ENCODE measurements at places on chromosomes 6 and 20. TPM values are rescaled to one million over a fixed set of nuclear protein-coding genes. Genes with fewer than 3 reads are reported as not detected.

GRCh38 chr20:1503564-1504227, 12.5 kb upstream of the SIRPB2 start:
- peak; percentile 65 for DNase-seq

DNA sequence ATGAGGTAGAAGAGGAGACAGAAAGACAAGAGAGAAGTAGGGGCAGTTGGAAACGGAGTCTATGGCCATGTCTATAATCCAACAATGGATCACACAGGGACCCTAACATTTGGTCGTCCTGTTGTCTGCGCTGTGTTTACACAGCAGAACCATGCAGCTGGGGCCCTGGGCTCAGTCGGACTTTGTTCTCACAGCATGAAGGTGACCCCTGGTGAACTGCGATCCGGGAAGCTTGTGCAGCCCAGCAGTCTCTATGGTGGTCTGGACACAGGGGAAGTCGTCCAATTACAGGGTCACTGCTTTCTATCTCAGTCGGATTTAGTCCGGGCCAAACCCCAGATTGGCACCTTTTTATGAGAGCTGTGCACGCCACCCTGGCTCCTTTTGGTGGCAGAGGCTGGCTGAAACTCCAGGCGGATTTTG, 153.6 kb downstream of the FOXA2 start:
- no peak for DNase-seq

The SNAP91 gene
- 8.7 TPM for total RNA-seq

The PACRG gene
- total RNA-seq, result 0.59 TPM

The NRSN1 gene
- total RNA-seq, result 0.54 TPM

The CALHM6 gene
- 4.6 TPM for total RNA-seq

- no peak for DNase-seq
Observed at GRCh38 chr6:170177772-170178560, 112.9 kb downstream of the DLL1 start.

The GLP1R gene
- 0.89 TPM for total RNA-seq

GRCh38 chr6:41775293-41775882, 4.3 kb downstream of the FRS3 start:
- no peak for DNase-seq

- peak; percentile 98 for DNase-seq
Observed at GRCh38 chr20:32779500-32780211, 17.5 kb downstream of the DNMT3B start.

DNA sequence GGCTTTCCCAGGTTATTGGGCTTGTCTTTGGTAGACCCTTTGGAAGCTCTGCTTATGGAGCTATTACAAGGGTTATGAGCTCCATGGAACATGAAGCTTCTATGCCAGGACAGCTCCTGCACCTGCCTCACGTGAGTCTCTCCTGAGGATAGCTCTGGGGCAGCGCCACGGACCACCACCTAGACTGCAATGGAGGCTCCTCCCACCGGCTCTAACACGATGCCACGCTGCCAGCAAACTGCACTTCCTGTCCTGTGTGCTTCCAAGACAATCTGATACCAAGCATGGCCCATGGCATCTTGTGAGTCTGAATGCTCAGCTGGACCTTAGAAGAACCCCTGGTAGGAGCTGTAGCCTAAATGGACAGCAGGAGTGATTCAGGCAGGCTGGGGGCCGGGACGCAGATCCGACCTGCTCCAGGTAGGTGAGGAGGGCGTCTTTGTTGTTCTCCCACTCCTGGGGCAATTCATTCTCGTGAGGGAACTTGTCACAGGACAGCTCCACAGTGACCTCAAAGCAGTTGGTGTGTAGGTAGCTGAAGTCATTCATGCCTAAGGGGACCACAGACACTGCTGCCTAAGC, 5.5 kb downstream of the CPXM1 start:
- DNase-seq, result no peak

GRCh38 chr6:2760882-2761842, 4.0 kb upstream of the WRNIP1 start:
- no peak for DNase-seq

The BFSP1 gene
- total RNA-seq, result 3.9 TPM

The ARMC12 gene
- 2.7 TPM for total RNA-seq

GRCh38 chr6:40936818-40937251, 102.2 kb downstream of the UNC5CL start:
- DNase-seq, result no peak

DNA sequence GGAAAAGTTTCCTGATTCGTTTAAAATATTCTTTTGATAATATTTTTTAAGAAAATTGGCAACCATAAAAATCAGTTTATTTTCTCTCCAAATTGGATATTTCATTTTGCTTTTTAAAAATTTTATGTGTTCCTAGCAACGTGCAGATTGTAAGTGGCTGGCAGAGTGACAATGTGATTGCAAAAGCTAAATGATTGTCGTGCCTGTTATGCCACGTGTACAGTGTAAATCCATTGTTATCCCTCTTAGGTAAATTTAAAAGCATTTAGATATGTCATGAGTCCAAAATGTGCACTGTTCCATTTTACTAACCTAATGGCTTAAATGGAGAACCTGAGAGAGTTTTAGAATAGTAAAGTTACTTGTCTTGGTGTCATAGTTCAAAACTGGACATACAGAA, 94.4 kb upstream of the ADGRF4 start:
- no peak for DNase-seq

DNA sequence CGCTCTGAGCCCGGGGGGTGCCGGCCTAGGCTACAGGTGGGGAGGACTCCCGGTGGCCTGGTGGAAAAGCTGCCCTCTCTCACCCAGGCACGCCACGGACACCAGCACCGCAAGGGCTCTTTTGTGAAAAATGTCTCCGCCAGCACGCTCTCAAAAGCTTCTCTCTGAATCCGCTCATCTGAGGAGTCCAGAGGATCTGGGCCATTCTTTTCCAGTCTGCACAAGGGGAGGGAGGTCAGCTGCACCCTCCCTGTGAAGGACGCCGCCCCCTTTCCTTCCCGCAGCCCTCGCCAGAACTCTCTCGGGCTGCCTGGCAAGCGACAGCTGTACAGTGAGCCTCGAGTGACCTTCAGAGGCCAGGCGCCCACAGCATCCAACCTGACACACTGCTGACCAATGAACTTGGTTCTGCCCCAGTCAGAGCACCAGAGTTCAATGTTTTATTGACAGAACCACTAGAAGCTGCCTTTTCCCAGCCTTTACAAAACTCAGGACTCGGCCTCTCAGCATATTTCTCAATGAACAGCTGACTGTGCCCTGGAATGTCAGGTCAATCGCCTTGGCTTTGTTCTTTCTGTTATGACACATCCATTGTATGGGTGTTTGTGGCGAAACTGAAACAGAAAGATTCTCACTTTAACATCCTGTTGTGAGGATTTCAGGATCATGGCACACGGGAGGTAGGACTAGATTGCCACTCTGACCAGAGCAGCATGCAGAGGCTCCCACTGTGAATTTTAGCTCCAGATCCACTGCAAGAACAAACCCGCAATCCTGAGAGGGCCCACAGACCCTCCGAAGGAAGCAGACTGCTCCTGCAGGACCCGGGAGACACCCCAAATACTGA, 26.7 kb downstream of the SERPINB9 start:
- DNase-seq, result peak; percentile 12

DNA sequence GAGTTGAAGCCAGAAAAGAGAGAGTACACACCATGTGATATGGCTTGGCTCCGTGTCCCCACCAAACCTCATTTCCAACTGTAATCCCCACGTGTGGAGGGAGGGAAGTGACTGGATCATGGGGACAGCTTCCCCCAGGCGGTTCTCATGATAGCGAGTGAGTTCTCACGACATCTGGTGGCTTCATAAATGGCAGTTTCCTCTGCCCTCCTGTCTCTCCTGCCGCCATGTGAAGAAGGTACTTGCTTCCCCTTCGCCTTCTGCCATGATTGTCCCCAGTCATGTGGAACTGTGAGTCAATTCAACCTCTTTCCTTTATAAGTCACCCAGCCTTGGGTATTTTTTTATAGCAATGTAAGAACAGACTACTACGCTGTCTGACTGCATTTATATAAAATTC, 40.3 kb downstream of the TAF4 start:
- no peak for DNase-seq

- DNase-seq, result no peak
Observed at GRCh38 chr6:144744720-144745119, 459.6 kb downstream of the UTRN start.

DNA sequence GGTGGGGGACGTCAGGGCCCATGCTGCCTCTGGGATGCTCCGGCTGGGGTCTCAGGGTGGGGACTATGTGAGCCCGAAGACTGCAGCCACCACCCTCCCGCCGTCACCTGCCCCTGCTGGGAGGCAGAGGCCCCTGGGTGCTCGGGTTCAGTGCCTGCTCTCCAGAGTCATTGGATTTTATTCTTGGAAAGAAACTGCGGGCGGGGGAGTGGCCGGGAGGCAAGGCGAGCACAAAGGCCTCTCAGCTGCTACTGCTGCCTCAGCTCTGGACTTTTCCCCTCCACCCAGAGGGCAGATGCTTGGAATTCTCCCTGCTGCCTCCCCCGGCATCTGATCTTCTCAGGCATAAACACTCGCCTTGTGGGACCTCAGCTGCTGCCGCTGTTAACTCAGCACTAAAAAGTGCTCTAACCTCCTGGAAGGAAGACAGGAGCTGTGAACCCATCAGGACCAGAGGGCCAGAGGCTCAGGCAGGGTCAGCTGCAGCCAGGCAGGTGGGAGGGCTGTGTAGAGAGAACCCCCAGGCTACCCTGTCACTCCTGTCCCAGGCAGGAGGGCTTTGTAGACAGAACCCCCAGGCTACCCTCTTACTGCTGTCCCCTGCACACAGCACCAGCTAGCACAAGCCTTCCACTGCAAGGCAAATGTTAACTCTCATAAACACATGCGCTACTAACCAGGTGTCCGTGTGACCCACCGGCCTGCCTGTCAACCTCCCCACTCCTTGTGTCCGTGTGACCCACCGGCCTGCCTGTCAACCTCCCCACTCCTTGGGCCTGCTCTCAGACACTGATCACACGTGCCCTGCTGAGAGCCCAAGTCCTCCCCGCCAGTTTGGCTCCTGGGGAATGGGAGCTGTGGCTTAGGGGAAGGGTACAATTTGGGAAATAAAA, 9.4 kb upstream of the FRMD1 start:
- peak; percentile 36 for DNase-seq

The GHRH gene
- total RNA-seq, result not detected

- DNase-seq, result no peak
Observed at GRCh38 chr20:1215386-1216170, 10.3 kb upstream of the RAD21L1 start.

DNA sequence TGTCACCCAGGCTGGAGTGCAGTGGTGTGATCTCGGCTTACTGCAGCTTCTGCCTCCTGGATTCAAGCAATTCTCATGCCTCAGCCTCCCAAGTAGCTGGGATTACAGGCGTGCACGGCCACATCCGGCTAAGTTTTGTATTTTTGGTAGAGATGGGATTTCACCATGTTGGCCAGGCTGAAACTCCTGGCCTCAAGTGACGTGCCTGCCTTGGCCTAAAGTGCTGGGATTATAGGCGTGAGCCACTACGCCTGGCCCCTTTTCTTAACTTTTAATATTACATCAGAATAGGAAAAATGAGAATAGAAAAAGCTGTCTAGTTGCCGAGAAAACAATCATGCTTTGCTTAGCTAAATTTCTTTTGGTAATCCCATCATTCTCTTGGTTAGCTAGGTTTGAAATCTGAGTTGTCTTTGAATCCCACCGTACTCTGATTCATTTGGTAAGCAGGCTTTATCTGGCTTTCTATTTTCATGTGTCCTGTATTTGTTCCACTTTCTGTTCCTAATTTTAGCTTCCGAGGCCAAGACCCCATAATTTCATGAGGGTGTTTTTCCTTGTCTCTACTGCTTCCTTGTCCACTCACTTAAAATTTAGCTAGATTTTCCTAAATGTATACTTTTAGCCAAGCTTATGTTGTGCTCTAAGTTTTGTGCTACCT, 83.5 kb downstream of the NCOA3 start:
- no peak for DNase-seq

DNA sequence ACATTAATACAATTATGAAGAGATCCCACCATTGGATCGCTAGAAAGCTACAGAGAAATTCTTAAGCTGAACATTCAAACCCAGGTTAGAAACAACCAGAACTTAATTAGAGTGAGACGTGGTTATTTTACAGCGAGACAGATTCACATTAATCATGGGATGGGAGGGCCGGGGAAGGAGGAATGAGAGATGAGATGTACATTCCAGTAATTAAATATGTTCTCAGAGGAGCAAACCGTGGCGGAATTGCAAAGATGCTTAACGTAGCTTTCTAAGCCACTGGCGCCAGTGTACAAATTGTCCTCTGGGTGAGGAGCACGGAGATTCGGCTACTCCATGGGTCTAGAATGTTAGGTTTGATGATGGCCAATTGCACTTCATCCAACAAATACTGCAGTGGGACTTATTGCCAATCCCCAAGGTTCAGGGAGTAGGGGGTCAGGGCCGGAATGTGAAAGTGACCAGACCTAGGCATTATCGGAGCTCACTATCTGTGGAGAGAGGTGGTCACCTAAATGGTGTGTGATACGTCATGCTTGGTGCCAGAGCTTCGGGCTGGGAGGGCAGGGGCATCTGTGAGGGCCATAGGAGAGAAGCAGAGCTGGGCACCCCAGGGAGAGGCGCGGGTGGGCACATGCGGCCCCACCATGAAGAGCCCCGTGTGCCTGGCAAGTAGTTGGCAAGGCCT, 114.7 kb downstream of the EDN3 start:
- no peak for DNase-seq

The SIRPG gene
- not detected for total RNA-seq

DNA sequence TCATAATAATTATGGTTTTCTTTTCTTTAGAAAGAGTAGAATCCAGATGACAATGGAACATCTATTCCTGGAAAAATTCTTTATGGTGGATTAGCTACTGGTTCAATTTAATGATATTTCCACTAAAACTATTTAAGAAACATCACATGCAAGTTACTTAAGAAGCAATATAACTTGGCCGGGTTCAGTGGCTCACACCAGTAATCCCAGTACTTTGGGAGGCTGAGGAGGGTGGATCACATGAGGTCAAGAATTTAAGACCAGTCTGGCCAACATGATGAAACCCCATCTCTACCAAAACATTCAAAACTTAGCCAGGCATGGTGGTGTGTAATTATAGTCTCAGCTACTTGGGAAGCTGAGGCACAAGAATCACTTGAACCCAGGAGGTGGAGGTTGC, 65.9 kb upstream of the SMLR1 start:
- DNase-seq, result no peak

- no peak for DNase-seq
Observed at GRCh38 chr6:91042656-91043055, 455.8 kb upstream of the MAP3K7 start.

Measured in neural crest cell (in vitro differentiated cells).